ENCODE measurements at places on chromosomes 11 and 22.

- peak; percentile 51 for DNase-seq
These were observed 4.7 kb downstream of the C11orf52 start for GRCh38 chr11:111923351-111923788.

- DNase-seq, result no peak
These were observed 38.0 kb upstream of the ETS1 start for GRCh38 chr11:128625326-128625725.

- DNase-seq, result no peak
These were observed 2.6 kb downstream of the PGGHG start for GRCh38 chr11:291281-292210.

- DNase-seq, result no peak
These were observed 137.2 kb upstream of the OPCML start for GRCh38 chr11:133669371-133670053.

DNA sequence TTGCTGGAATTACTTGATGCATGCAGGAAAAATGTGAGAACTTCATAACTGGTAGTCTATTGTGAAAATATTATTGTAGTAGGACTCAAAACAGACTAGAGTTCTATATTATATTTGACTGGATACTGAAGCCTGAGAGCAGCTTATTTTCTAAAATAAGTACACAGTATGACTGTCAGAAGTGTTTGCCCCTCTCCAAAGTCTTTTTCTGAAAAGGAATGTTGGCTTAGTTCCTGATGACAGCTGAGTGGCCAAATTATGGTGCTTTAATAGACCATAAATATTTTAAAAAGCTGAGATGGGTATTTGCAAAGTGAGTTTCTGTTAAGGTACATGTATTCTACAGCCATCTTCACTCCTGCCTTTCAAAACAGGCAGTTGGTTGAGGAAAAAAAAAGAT lies 13.1 kb downstream of the ZBED5 start:
- DNase-seq, result no peak

DNA sequence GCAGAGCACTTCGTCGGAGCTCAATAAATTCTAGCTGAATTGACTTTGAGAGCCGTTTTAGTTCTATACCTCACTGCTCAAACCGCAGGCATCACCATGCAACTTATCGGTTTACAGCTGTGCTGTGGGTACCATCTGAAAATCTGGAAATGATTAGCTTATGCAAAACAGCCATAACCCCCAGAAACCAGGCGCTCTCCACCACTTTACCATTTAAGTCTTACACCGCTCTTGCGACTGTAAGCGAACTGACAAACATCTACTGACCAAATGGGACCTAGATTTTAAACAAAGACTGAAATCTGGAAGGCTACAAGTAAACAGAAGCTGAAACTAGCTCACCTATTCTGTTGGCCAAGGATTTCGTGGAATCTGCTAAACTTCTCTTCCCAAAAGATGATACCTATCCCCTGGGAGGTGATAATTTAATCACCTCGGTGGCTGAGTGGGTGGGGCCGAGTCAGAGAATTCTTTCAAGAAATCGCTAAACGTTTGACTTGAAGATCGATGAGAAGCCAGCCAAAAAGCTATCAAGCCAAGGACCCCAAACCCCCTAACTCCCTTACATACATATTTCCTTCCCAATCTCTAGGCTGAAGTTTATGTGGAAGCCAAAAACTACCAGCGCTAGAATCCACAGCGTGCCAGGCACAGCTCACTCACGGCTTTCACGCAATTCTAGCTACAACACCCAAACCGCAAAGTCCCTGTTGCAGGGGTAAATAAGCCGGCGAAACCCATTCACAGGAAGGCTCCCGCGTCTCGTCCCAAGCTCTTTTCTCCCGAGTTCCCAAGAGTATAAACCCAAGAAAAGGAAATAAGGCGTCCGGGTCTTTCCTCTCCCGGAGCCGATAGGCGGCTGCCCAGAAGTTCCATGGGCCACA lies 644 bp downstream of the SPTY2D1 start:
- DNase-seq, result peak; percentile 66

- DNase-seq, result peak; percentile 99
These were observed 22.7 kb downstream of the EFCAB6 start for GRCh38 chr22:43789452-43789851.

- DNase-seq, result no peak
These were observed 6.8 kb downstream of the MAFF start for GRCh38 chr22:38208551-38208968.

DNA sequence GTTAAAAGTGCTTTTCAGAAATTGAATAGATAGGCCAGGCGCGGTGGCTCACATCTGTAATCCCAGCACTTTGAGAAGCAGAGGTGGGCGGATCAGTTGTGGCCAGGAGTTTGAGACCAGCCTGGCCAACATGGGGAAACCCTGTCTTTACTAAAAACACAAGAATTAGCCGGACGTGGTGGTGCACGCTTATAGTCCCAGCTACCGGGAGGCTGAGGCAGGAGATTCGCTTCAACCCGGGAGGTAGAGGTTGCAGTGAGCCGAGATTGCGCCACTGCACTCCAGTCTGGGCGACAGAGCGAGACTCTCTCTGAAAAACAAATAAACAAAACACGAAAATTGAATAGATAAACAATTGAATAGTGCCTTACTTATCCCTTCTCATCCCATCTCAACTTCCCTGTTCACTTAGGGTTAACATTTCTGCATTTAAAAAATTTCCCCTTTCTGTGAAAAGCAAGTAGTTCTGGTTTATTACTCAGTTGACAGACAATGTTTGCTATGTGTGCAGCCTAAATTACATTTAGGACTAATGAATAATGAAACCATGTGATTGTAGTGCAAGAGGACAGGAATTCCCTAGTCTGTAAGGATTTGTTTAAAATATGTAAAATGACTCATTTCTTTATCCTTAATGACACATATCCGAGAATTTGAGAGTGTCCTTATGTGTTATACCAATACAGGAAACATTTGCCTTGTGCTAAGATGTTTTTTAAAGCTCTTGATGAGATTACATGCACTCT lies 6.0 kb downstream of the RNF169 start:
- peak; percentile 92 for DNase-seq

GRCh38 chr11:38460896-38461295 lies 1862.9 kb upstream of the RAG2 start:
- DNase-seq, result peak; percentile 68

DNA sequence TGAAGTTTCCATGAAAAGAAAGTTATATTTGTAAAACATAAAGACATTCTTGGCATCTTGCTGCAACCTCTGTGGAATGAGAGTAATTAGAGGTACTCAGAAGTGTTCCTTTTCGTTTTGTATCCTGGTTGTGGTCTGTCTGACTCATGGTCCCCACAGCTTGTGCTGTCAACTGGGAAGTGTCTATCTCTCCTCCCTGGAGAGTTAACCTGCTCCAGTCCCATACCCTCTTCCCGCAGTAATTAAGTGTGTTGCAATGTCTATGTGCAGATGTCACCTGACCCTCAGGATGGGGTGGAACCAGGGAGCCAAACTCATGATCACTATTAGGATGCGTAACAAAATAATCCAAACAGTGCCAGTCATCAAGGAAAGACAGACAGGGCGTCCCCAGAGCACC lies 23.0 kb upstream of the ZDHHC13 start:
- peak; percentile 32 for DNase-seq

DNA sequence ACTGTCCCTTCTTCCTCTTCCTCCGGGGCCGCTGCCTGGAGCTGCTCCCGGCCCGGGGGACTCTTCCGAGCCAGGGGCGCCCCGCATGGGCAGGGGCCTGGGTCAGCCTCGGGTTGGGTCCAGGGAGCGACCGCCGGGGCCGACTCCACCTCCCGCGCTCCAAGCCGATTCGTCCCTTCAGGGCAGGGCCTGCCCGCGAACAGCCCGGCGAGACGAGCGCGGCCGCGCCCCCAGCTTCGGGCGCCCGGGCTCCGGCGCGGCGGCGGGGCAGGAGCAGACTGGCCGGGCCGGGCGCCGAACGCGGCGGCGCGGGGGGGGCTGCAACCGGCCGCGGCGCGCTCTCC lies at the start of gene LARGE1:
Gene LARGE1, minus strand, starts transcription at position 280 of the 344 bp plus-strand sequence.
- no peak for DNase-seq

DNA sequence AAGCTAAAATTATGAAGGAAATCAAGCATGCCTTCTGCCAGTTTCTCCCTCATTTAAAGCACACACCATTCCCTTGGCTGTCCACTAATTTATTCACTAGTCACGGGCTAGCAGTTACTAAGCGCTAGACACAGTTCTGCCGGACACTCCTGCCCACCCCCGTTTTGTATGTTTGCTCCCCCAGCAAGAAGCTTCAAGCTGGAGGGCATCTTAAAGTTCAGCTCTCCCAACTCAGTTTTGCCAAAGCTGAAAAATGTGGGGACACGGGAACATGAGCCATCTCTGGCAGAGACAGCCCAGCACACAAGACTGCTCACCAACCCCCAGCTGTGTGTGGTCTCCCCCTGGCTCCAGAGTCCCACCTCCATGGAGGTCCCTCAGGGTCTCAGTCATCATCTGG lies 263.6 kb downstream of the BRD1 start:
- DNase-seq, result no peak

DNA sequence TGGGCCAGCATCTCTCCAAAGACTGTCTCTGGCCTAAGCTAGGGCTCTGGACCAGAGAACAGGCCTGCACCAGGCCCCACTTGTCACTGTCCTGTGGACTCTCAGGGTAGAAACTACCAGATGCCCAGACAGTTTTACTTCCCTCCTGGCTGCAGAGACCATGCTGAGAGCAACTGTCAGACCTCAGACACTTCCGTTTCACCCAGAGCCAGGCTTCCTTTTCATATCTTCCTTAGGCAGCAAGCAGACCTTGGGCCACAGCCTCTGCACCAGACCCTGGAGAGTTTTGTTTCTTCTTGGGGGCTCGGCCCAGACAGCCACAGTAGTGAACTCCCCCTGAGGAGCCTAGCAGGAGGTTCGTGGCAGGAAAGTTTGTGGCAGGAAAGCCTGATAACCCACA lies 12.1 kb upstream of the FCHSD2 start:
- DNase-seq, result no peak
